Activated T-cell treated with anti-CD3 and anti-CD28 coated beads for 4 hours (primary cell): ENCODE measurements at places on chromosomes 4 and X.

DNA sequence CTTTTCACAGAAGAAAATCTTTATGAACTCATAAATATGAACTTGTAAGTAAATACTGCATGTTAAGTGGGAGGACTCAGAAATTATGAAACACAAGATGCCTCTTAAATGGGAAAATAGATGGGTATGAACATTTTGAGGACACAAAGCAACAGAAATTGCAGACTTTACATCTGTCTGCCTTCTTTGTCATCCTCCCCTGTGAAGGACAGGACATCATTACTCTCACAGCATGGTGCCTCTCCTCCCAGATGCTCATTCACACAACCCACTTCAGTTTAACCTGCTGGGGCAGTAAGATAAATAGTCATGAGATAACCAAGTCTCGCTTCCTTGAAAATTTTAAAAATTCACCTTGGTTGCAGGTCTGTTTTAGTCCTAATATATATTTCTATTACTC, 144.5 kb downstream of the APBB2 start:
- DNase-seq: no peak

- DNase-seq: no peak
These were observed 30.3 kb upstream of the TMSB15B start for GRCh38 chrX:103932133-103932532.

GRCh38 chr4:3759236-3759635, 6.9 kb upstream of the ADRA2C start:
- no peak for DNase-seq

- DNase-seq: no peak
These were observed 23.2 kb downstream of the TMSB4X start for GRCh38 chrX:12997906-12998687.

GRCh38 chr4:170051402-170051801, 25.2 kb upstream of the MFAP3L start:
- no peak for DNase-seq

DNA sequence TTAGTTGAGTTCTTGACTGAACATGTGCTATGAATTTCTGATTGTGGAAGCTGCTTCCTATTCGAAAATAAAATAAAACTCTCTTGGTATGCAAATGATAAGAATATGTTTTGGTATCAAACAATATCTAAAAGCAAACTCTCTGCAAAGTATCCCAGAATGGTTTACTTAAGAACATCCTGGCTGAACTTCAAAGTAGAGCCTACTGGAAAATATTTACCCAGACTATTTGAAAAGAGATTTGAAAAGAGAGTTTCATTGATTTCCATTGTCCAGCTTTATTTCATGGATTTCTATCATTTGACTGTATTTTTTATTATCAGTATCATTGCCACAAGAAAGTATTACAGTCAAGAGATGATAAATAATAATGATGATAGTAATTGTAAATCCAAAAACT, 171.1 kb upstream of the SLC7A11 start:
- DNase-seq: no peak

GRCh38 chrX:76253432-76253831, 80.6 kb downstream of the PBDC1 start:
- peak; percentile 17 for DNase-seq

- DNase-seq: no peak
These were observed 1390.5 kb upstream of the TENM3 start for GRCh38 chr4:180852738-180853137.

DNA sequence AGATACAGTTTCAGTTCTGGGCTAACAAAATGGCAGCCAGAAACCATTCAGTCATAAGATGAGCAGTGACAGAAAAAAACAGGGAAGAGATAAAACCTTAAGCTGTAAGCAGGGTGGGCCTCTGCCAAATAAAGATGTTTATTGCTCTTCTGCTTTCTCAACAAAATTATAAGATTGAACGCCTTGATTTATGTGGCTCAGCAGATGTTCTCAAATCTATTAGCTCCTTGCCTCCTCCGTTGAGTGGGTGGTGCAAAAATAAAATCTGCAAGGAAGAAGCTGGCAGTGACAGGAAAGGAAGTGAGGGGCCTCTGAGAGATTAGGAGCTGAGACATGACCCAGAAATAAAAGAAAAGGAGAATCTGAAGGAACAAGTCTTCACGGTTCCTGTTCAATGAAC, 206.6 kb downstream of the PTTG2 start:
- no peak for DNase-seq

DNA sequence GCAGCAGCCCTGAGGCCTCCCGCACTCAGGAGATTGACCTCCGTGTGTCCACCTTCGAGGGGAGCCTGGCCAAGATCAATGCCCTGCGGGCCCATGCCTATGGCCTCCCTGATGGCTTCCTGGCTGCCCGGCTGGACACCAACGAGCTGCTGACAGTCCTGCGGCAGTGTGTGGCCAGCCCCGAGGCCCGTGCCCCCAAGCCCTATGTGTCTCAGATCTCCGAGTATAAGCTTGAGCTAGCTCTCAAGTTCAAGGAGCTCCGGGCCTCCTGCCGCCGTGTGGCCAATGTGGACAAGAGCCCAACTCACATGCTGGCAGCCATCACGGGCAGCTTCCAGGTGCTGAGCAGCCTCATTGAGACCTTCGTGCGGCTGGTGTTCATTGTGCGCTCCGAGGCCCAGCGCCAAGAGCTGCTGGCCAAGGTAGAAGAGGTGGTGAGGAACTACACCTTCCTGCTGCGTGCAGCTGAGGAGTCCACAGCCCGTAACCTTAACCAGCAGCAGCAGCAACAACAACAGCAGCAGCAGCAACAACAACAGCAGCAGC, 25.5 kb upstream of the PRPS1 start:
- no peak for DNase-seq

GRCh38 chr4:40649321-40649720, 19.7 kb upstream of the RBM47 start:
- DNase-seq: no peak

DNA sequence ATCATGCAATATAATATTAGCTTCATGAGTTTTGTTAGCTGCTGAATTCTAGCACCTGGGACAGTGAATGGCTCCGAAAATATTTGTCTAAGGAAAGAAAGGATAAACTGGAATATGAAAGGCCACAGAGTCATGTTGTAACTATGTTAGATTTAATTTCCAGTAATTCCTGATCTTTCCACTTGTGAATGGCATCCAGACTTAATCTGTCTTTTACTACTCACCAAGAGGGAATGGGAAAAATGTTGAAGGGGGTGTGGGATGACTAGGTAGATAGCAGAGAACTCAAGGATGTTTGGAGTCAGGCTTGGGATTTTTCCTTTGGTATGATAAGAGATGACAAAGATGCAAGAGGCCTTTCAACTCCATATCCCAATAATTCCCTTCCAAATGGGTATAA, 9.4 kb downstream of the ADH6 start:
- no peak for DNase-seq

- no peak for DNase-seq
These were observed 2.7 kb downstream of the ENPP6 start for GRCh38 chr4:184214931-184215330.

GRCh38 chr4:21901281-21901680, 47.3 kb downstream of the KCNIP4 start:
- DNase-seq: no peak

- DNase-seq: no peak
These were observed 244.8 kb upstream of the NOCT start for GRCh38 chr4:138770818-138771217.

- no peak for DNase-seq
These were observed 74.8 kb upstream of the SLC34A2 start for GRCh38 chr4:25580633-25581467.

DNA sequence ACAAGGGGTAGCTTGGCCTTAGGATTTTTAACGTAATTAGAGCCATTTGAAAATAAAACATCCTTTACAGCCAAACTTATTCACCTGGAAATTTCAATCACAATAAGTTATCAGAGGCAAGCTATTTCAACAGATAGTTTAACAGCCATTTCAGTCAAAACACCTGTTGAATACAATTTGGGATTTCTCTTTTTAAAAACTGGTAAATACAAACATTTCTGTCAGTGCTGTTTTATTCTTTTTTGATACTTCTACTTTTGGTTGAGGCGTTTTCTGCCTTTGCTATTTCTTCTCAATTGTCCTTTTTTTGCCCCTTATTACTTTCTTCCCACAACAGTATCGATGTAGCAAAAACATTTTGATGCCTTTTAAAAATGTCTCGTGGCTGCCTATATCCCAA, 2.1 kb upstream of the DACH2 start:
- no peak for DNase-seq

GRCh38 chrX:53116101-53116500, 22.2 kb downstream of the KANTR start:
- no peak for DNase-seq

GRCh38 chr4:3639613-3640586, 107.7 kb upstream of the LRPAP1 start:
- DNase-seq: no peak

- peak; percentile 7 for DNase-seq
These were observed 25.1 kb downstream of the XIAP start for GRCh38 chrX:123884809-123885408.

GRCh38 chr4:127335073-127335620, 297.6 kb upstream of the INTU start:
- DNase-seq: no peak

DNA sequence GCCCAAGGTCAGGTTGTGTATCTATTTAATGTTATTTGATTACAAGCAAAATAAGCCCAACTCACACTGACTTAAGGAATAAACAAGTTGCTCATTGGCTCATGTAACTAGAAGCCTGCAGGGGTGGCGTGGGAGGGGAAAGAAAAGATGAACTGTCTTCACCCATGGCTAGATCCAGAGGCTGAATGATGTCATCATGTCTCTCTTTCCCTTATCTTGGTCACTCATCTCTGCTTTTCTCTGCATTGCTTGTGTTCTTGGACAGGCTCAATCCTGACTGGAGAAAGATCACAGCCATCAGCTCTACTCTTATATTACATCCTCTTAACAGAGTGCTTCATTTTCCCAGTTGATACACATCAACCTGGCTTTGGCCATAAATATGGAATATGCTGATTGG, 290.0 kb upstream of the DIAPH2 start:
- DNase-seq: no peak

- no peak for DNase-seq
These were observed 58.7 kb downstream of the TLL1 start for GRCh38 chr4:165931741-165932140.

DNA sequence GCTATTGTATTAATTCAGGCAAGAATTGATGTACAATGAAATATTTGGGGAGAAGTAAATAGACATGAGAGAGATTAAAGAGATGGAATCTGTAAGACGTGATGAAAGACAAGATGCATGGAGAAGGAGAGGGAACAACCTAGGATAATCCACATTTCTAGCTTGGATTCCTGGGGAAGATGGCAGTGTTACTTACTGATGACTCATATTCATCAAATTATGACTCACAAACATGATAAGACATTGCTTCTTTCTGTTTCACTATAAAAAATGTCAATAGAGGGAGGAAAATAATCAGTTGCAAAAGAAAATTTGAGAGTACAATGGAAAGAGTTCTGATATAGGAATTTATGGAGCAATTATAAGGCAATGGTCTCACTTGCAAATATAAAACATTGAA, 104.1 kb upstream of the BMP3 start:
- no peak for DNase-seq

DNA sequence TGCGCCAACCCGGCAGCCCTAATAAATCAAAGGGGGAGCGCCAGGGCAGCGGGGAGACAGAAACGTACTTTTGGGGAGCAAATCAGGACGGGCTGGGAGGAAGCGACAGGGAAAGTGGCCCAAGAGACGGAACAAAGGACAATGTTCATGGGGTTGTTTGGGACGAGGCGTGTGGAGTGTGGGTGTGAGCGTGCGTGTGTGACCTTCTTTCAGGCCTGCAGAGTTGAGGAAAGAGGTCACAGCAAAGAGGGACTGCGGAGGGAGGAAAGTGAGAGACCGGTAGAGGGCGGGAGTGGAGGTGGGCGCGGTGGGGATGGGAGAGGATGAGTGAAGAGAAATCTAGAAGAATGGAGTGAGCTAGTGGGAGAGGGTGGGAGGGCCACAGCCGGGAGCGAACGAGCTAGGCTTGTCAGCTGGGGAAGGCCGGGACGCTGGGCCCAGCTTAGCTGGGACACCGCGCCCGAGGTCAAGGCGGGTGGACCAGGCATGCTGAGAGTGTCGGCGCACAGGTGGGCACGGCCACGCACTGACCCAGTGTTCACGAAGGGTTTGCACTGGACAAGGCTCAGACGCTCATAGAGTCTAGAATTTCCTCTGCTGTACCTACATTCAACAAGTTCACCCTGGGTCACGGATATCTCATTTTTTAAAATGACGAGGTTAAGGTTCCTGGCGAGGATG, 14.7 kb upstream of the PITX2 start:
- no peak for DNase-seq

DNA sequence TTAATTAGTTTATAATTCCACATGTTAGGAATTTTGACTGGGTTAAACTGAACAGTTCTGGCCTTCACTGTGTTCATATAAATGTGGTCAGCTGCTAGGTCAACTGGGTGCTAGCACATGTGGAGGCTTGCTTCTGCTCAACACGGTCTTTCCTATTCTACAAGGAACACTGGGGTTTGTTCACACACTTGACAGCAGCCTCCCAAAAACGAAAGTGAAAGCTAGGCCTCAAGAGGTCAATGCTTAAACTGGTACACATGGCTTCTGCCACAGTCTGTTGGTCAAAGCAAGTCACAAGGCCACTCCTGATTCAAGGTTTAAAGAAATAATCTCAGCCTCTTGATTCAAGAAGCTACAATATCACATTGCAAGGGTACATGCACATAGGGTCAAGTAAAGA, 126.5 kb downstream of the QDPR start:
- no peak for DNase-seq

GRCh38 chr4:156623376-156623775, 348.2 kb downstream of the PDGFC start:
- no peak for DNase-seq

DNA sequence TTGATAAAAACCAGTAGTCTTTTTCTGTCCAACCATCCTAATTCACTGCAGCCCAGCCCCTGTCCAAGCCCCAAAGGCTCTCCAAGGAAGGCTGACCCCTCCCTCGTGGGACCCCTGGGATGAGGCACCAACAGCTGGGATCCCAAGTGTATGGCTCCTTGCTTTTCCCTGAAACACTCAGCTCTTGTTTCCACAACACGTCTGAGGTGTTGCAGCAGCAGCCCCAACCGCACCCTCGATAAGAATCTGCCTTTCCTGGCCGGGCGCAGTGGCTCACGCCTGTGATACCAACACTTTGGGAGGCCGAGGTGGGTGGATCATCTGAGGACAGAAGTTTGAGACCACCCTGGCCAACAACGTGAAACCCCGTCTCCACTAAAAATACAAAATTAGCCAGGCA, 17.0 kb upstream of the ATP6AP2 start:
- DNase-seq: no peak

- no peak for DNase-seq
These were observed 393.7 kb upstream of the SLIT2 start for GRCh38 chr4:19857991-19858390.

DNA sequence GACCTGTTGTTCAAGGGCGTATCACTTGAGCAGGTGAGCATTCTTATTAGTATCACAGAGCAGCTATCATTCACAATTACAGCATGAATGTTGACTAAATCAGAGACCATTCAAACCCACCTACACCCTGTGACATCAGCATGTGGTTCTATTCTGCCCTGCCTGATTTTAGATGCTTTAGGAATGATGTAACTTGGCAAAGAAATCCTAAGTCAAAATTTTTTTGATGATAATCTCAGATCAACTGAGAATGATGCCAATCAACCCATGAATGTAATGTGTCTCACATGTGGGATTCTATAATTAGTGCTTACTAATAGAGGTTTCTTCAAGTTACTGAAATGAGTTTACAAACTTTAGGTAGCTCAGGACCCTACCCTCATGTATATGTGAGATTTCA, 13.4 kb upstream of the CHIC2 start:
- no peak for DNase-seq
